ENCODE measurements at places on chromosomes 5 and 9.
A peak's percentile ranks its signal among the peaks of the same experiment; 100 is the strongest.

- DNase-seq = no peak
Observed at GRCh38 chr9:124306098-124306735, 48.5 kb downstream of the NEK6 start.

DNA sequence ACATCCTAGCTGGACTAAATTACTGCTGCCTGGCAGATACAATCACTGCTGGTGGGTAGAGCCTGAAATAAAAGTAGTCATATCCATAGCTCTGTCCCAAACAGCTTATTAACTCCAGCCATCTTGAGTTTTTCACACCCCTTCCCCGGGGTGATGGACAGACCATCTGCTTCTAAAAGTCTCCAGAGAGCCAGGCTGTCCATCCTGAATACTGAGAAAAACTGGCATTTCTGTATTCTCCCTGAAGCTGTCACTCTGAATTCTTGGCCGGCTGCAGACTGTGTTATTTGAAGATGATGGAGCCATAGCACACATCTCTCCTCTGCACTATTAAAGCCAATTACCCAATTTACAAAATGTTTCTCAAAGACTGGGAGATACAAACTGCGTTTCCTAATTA lies 118.6 kb downstream of the GABBR2 start:
- DNase-seq = no peak

DNA sequence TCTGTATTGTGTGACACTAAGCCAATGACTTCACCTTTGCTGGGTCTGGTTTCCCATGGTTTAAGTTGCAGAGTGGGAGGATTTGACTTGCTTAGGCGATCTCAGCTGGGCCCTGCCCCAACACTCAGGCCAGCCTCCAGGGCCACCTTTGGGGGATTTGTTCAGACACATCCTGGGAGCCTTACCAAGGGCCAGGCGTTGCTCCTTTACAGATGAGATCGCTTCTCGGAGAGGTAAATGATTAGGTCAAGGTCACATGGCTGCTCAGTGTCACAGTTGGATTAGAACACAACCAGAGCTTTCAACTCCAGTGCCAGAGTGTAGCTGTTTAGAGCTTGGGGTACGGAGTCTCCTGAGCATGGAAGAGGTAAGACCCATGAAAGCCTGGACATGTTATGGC lies 57.5 kb downstream of the COL27A1 start:
- DNase-seq = no peak

- no peak for DNase-seq
Observed at GRCh38 chr9:130598188-130598587, 18.8 kb downstream of the FUBP3 start.

DNA sequence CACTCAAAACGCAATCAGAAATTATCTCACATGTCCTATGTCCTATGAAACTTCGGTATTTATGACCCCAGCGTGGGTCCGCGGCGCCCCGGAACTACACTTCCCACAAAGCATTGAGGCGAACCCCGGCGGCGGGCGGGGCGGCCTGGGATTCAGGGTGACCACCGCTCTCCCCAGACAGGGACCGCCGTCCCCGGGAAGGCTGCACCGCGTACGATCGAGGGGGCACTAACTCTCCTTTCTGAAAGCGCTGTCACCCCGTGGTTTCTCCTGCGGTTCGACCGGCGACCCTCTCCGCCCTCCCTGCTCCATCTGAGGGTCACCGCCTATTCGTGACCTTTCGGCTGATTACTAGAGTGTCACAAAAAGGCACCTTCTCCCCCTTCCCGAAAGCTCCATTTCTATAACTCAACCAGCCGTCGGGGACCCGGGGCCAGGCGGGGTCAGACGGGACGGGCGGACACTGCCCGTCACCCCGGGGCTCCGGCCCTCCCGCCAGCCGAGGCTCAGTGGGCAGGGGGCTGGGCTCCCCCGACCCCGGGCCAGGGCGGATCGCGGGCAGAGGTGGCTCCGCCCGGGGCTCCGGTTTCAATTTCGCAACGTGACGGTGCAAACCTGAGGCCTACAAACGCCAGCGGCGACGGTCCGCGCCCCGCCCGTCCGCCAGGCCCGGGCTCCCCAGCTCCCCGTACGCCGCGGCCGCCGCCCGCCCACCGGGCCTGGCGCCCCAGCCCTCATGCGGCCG lies 1.3 kb downstream of the ECPAS start:
- DNase-seq = no peak

DNA sequence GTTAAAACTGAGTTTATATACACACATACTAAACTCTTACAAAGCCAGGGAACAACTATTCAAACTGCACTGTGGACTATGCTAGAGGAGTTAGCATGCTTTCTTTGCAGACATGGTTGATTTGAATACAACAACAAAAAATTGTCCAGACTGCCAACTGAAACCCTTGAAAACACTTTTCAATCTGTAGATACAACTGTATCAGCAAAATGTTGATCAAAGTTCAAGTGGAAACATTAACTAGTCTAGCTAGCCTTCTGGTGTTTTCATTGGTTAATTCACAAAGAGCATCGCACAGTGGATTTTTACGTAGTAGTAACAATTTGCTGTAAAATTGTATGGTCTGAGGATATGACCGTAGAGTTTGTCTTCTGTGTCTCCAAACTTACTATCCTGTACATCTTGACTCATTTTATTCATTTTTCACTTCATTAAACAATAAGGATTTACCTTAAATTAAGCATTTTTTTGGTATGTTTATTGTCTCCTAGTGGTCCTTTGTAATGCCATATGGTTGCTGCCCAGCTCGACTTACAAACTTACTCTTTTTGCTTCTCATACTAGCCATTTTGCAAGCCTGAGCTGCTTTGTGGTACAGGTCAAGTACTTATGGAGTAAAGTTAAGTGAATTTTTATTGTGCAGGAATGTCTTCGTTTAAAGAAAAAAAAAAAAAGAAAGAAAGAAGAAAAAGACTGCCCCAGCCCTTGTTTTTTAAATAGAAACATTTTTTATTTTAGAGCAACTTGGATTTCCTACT lies 123.4 kb downstream of the ZCCHC7 start:
- no peak for DNase-seq

- no peak for DNase-seq
Observed at GRCh38 chr5:150065346-150065745, 21.0 kb downstream of the CSF1R start.

GRCh38 chr9:127081250-127082185 lies 40.9 kb downstream of the ANGPTL2 start:
- DNase-seq = no peak

GRCh38 chr9:121281614-121282276 lies 13.8 kb downstream of the GSN start:
- no peak for DNase-seq

DNA sequence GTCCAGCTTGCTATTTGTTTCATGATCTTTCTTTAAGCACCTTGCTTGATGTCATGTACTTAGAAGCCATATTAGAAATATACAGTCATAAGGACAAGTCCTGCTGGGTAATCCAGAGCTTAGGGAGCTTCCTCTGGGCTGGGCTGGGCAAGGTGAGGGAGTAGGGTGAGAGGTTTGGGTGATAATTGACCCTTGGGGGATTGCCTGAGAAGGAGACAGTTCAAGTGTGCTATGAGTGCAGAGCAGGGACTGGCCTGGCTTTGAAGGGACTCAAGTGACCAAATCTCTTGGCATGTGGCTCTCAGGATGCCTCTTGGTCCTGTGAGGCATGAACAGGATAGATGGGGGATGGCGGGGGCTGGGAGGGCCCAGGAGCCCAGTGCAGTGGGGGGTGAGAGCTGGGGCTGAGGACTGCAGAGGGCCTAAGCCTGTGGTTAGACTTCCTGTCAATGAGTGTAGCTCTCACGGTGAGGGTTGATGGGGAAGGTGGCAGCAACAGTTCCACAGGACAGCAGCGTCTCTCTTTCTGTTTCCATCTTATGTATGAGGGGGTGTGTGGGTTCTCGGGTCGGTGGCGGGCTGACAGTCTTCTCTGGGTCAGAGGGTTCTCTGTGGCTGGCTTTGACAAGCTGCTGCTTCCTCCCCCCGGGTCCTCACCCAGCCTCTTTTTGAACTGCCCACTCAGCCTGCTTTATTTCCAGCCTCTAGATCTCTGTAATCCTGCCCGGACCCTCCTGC lies 53.5 kb downstream of the RGS3 start:
- DNase-seq = peak; percentile 89

- DNase-seq = no peak
Observed at GRCh38 chr5:121693864-121694263, 157.8 kb upstream of the FTMT start.

DNA sequence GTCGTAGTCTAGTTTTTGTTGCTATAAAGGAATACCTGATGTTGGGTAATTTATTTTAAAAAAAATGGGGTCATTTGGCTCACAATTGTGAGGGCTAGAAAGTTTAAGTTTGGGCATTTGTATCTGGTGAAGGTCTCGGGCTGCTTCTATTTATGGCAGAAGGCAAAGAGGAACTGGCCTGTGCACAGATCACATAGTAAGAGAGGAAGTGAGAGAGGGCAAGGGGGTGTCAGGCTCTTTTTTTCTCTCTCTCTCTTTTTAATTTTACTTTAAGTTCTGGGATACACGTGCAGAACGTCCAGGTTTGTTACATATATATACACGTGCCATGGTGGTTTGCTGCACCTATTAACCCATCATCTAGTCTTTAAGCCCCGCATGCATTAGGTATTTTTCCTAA lies 453.3 kb downstream of the DIRAS2 start:
- DNase-seq = no peak

GRCh38 chr9:133770076-133770777 lies 32.1 kb upstream of the SARDH start:
- DNase-seq = no peak

DNA sequence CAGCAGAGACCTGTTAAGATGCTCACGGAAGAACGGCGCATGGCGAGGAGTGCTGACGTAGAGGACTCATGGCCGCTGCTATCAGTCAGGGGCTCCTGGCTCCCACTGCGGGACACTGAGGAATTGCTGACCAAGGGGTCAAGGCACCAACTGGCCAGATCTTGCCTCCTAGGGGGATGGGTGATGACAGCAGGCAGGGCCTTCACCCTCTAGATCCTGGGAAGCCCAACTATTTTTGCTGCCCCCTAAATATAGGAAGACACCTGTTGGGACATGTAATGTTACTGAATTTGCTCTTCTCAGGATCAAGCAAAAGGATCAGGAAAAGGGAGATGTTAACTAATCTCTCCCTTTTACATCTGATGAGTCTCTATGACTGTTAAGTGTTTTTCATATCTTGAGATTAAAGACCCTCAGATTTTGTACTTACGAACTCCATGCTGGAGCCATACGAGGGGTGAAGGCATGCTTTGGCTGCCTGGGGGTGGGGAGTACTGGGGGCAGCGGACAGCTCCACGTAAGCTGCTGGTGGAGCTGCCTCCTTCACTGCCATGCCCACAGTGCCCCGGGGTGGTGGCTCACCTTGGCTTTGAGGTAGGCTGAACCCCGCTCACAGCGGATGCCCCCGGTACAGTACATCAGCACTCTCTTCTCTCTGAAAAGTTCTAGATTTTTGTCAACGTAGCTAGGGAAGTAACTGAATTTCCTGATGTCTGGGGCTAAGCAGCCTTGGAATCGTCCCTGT lies 28.1 kb downstream of the TSTD2 start:
- no peak for DNase-seq

DNA sequence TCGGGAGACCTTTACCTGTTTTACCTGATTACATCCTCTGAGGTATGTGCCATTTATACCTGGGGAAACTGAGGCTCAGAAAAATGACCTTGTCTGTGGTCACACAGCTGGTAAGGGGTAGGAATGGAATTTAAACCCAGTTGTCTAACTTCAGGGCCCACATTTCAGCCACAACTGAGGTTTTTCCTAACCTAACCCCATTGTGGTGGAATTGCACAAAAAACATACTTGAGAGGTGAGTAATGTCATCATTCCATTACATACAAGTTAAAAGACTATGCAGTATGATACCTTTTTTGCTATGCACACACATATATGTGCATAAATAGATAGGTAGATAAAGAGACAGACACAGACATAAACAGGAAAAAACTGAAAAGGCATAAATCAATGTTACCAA lies 14.1 kb downstream of the FGF1 start:
- DNase-seq = no peak

DNA sequence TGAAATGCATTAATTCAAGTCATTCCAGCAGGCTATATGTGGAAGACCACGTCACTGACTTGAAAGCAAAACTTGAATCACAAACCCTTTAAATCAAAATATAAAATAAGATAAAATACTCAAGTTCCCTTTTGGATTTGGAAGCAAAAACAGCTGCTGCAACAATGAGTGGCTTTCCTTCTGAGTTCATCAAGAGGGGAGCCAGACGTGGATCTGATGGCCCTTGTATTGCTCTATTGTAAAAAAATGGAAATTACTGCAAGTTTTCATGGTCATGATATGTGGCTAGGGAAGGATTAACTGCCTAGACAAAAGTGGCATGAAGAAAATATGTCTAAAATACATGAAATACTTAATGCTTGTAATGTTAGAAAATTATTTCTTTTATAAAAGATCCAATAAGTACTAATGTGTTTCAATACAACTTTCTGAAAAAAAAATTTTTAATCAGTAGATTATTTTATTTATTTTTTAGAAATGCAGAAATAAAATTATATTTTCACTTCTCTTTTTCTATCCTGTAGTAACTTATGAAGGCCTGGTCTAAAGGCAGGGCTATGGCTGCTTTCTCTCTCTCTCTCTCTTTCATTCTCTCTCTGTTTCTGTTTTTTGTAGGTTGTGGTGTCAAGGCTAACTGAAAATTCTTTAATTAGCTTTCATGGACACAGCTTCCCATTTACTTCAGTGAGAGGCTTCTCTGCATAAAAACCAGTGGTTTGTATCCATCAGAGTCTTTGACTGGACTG lies 24.0 kb downstream of the LIX1 start:
- DNase-seq = no peak

GRCh38 chr9:25003686-25004085 lies 458.0 kb upstream of the IZUMO3 start:
- DNase-seq = no peak
